ENCODE measurements at places on chromosomes 3 and 15.
A peak's percentile ranks its signal among the peaks of the same experiment; 100 is the strongest.

DNA sequence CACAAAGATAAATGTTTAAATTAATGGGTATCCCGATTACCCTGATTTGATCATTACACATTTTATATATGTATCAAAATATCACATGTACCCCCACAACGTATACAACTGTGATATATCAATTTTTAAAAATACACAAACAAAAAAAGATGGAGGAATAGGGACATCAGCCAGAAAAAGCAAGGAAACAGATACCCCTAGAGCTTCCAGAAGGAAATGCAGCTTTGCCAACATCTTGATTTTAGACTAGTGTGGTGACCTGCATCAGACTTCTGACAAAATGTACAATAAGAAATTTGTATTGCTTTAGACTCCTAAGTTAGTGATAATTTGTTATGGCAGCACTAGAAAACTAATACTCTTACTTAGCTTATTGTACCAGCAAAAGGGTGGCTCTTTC, 483.8 kb downstream of the TUSC7 start:
- DNase-seq = no peak

GRCh38 chr3:12816521-12817342, 20.3 kb downstream of the CAND2 start:
- no peak for DNase-seq

GRCh38 chr15:77195586-77195985, 124.7 kb upstream of the TSPAN3 start:
- no peak for DNase-seq

- no peak for DNase-seq
Observed at GRCh38 chr15:69652751-69653305, 200.2 kb downstream of the RPLP1 start.

- no peak for DNase-seq
Observed at GRCh38 chr3:150315721-150316120, 92.4 kb upstream of the TSC22D2 start.

DNA sequence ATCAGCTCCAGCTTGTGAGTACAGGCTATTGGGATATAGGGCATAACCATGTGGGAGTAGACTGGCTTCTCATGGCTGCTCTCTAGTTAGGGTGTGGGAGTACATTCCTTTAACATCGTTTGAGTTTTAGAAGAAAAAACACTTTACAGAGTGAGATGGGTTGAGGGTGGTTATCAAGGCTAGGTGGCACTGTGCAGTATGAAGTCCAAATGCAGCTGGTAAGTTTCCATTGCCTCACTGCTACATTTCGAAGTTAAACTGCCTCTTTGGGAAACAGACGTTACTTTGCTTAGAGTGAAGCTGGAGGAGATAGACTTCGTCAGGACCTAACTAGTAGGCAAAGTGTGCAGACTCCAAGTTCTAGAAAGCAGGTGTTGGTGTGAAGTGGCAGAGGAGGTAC, 192.4 kb downstream of the SQOR start:
- no peak for DNase-seq

DNA sequence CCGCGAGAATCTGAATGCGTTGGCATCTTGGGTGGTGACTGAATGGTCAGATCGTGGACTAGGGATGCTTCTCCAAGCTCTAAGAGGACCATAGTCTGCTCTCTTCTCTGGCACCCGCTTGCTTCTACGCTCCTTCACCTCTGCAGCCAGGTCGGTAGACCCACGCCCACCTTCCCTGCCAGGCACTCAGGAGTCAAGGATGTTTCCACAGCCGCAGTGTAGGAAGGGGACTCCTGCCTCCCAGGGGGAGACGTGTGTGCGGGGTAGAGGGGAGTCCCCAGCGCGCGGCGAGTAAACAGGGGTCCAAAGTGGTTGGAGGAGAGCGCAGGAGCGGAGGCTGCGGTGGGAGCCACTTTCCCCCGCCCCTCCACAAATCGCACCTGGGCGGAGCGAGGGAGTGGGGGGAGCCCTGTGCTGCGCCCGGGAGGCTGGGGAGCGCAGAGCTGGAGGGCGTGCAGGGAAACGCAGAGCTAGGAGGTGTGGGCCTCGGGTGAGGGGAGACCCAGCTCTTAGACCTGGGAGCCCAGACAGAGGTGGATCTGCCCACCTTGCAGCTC, 1.7 kb downstream of the LRRC3B start:
- DNase-seq = no peak

DNA sequence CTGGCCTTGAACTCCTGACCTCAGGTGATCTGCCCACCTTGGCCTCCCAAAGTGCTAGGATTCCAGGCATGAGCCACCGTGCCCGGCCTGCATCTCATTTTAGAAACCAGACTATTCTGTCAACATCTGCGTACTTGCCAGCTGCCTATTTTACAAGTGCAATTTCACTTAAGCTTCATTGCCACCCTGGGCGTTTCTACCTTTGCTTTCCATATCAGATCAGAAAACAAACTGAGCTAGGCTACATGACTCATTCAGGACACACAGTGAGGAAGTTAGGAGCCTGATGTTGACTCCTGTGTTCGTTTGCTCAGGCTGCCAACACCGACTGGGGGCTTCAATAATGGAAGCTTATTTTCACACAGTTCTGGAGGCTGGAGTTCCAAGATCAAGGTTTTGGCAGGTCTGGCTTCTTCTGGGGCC, 42.3 kb upstream of the KLHL25 start:
- DNase-seq = no peak

GRCh38 chr3:27714146-27714526, 8.0 kb downstream of the EOMES start:
- DNase-seq = no peak

DNA sequence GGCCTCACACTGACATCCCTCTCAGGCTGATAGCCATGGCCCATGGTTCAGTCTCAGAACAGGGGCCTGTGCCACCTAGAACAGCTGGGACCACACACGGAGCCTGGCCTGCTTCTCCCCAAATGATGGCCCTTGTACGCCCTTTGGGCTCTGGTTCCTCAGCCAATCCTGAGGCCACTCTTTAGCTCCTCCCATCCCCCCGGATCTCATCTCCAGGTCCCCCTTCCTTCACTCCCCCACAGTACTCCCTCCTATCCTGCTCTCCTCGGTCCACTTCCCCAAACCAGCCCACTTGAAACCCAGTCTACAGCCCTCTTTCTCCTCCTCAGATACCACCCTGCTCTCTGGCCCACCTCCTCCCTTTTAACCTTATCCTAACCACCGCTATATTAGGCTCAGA, 17.8 kb upstream of the ZFYVE19 start:
- no peak for DNase-seq

GRCh38 chr3:189699885-189700284, 68.7 kb downstream of the TP63 start:
- no peak for DNase-seq

- DNase-seq = no peak
Observed at GRCh38 chr3:190718671-190719070, 143.8 kb downstream of the GMNC start.

DNA sequence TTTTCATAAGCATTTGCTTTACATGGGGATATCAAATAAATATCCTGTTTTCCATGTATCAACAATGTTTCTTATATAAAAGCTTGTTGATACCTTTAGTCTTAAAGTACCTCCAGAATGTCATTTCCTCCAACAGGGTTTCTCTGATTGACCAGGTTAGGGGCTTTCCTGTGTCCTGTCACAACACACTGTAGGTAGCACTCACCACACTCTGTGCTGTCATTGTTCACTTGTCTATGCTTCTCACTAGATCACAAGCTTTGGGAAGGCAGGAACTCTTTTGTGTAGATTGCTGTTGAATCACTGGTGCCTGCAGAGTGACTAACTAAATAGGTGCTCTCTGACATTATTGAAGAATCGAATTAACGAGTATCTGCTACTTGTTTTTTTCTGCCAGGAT, 49.8 kb downstream of the USP50 start:
- no peak for DNase-seq

DNA sequence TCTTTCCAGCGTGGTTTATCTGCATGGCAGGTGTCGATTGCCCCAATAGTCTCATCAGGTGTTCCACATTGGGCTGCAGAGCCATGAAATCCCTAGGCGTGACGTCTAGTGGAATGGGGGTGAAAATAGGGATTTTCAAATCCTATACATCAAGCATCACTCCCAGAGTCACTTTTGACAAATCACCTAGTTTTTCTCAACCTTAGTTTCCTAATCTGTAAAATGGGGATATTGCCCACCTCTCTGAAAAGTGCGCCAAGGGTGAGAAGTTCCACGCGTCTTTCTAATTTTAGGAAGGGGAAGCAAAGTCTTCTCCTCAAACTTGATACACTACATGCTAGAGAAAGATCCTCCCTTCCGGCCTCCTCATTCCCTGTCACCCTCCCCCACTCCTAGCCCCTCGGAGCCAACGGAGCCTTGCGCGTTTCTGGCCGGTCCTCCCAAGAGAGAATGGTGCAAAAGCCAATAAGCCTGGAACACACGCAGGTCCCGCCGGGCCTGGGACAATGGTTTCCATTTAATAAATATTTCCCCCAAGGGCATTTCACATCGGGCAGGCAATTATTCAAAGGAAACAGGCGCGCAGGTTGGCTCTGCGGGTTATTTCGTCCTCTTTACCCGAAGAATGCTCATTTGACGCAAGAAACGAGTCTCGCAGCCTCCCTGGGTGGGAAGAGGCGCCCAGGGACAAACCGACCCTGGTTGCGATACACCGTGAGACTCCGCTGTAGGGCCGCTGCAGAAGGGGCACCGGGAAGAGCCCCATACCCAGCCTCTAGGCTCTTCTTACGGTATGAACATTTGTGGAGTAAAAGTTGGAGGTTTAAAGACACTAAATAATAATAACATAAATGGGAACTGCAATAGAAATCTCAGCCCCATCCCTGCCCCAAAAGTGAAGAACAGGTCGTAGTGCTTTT, 1.2 kb upstream of the SOX14 start:
- DNase-seq = no peak

DNA sequence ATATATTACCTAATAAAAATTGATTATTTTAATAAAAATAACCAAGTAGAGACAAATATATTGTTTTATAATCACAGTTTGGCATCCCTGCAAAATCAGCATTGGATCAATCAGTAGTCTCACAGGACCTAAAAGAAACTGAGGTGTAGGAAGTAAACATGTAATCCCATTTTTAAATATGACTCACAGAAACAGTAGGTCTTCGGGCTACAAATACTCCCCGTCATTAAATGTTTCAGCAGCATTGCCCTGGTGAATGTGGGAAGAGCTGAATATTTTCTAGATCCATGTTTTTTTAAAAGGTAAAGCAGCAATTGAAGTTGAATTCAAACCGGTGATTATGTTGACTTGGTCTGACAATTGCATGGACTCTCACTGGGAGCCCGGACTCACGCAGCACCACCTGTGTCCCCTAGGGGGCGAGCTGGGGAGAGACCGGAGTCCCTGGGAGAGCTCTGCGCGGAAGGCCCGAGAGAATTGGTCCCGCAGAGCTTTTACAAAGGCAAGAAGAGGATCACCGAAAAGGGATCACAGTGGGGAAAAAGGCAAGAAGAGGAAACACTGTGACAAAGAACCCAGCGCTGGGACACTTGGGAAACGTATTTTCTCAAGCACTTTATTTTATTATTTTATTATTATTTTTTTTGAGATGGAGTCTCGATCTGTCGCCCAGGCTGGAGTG, 17.2 kb upstream of the USP3 start:
- DNase-seq = peak; percentile 81

GRCh38 chr3:5126586-5126985, 4.5 kb downstream of the ARL8B start:
- no peak for DNase-seq

- no peak for DNase-seq
Observed at GRCh38 chr3:160697637-160698380, 20.8 kb downstream of the ARL14 start.

GRCh38 chr15:97071668-97072067, 741.2 kb downstream of the NR2F2 start:
- DNase-seq = no peak

GRCh38 chr3:194046995-194047645, 88.8 kb upstream of the HES1 start:
- DNase-seq = no peak

DNA sequence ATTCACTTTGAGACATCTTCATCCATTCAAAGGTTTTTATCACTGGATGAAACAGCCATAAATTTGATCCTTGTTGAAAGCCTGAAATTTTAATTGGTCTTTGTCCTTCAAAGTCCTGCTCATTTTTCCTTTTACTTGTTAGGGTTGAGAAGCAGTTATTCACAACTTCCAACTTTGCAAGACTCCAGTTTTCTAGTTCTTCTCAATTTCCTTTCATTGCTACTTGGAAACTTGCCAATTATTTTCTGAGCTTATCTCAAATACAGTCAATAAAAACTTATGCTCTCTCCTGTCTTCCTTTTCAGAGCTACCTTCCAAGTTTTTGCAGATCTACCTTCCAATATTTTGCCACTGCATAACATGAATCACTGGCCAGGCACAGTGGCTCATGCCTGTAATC, 23.7 kb upstream of the CD276 start:
- no peak for DNase-seq

- DNase-seq = no peak
Observed at GRCh38 chr15:67732671-67733374, 92.5 kb upstream of the SKOR1 start.

- DNase-seq = no peak
Observed at GRCh38 chr3:108293858-108294257, 2.5 kb upstream of the HHLA2 start.

DNA sequence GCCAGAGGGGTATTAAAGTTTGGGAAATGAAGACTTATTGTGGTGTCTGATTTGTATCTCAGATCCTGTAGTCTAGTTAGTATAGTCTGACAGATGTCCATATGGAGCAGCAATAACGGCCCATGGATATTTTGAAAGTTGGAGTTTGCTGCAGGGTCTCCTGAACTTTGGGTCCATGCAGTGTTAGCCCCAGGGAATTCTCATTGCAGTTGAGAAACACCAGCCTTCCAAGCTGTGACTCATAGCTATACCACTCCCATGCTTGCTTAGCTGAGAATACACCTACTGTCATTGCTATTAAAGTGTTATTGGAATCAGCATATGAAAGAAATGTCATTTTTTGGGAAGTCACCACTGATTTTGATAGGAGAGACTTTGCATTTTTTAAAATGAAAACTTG, 29.2 kb downstream of the TMOD2 start:
- no peak for DNase-seq

GRCh38 chr15:90300988-90301706, 35.7 kb downstream of the NGRN start:
- peak; percentile 30 for DNase-seq

DNA sequence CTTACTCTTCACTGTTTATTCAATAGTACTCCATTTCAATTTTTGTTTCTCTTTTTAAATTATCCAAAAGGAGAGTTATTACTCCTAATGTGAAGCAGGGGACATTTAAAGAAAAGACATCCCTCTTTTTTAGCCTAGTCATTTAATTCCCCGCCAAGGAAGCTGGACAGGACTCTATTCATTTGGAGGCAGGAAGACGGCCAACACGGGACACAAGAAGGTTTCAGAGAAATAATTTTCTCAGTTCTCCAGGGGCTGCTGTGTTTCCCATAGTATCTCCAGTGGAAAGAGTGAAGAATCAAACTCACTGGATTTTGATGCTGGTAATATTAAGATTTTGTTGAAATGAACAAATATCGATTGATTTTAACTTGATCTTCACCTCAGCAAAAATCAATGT, 833.7 kb downstream of the ROBO2 start:
- no peak for DNase-seq

Measured in stimulated activated CD4-positive, alpha-beta T cell treated with anti-CD3 and anti-CD28 coated beads, TNF-alpha, amount 100 ng/mL, for 4 hours (primary cell).